Mesendoderm (in vitro differentiated cells): ENCODE measurements at places on chromosomes 6 and 20.

- no peak for DNase-seq
Measured at GRCh38 chr20:62780204-62780603, 16.1 kb upstream of the MRGBP start.

- DNase-seq, result peak; percentile 38
Measured at GRCh38 chr20:13302647-13303450, 81.8 kb downstream of the ISM1 start.

GRCh38 chr20:51569815-51570738 is 27.6 kb upstream of the NFATC2 start:
- DNase-seq, result no peak

DNA sequence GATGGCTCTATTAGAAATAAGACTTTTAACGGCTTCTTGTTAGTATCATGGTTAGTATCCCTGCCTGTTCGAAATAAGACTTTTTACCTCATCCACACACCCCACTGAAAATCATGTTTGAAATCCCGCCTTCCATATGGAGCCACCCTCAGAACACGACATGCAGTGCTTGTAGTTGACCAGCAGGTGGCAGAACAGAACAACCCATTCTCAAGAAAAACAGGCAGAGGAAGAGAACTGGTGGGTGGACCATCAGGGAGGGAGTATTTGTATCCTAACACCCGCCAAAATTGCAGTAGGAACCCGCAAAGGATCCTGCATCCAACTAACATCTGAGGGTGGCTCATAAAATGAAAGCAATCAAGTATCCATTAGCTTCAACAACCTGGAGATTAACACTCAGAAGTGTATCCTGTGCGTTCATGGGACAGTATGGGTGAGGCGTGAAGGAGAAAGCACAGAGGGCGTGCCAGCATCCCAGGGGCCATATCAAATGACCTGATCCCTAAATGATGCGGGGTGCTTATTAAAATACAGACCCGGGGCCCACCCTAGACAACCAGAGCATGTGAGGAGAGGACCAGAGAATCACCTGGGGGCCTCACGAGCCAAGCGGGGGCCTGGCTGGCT is 89.6 kb upstream of the NHSL1 start:
- peak; percentile 84 for DNase-seq

- no peak for DNase-seq
Measured at GRCh38 chr20:22566876-22567658, 17.3 kb downstream of the FOXA2 start.

DNA sequence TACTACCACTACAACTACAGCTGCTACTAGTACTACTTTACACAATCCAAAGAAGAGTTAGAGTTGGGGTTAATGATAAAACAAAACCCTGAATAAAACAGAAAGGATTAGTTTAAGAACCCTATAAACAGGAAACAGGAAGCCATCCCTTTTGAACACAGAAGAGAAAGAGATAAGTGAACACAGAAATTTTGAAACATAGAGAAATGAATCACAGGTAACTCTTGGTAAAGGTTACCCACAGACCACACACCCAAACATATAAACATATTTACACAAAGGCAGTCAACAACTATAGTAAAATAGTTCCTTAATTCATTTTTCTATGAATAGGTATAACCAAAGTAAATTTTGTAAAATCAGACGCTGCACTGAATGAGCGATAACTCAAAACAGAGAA is 98.1 kb downstream of the RNGTT start:
- DNase-seq, result no peak

GRCh38 chr20:37231947-37232630 is 29.5 kb downstream of the GHRH start:
- DNase-seq, result no peak

DNA sequence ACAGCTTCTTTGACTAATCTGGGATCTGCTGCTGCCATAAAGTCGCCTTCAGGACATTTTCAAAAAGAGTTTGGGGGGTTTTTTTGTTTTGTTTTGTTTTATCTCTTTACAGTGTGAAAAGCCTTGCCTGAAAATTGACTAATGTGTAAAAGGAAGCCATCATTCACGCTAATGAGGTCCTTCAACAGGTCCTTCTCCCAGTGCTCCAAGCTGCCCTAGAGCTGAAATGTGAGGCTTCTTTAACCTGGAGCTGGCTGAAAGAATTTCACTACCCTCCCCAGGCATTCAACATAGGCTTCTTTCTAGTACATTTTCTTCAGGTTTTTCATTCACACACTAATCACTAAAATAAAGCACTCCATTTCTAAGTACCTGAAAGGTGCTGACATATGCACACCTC is 145.1 kb upstream of the PRDM1 start:
- peak; percentile 44 for DNase-seq

DNA sequence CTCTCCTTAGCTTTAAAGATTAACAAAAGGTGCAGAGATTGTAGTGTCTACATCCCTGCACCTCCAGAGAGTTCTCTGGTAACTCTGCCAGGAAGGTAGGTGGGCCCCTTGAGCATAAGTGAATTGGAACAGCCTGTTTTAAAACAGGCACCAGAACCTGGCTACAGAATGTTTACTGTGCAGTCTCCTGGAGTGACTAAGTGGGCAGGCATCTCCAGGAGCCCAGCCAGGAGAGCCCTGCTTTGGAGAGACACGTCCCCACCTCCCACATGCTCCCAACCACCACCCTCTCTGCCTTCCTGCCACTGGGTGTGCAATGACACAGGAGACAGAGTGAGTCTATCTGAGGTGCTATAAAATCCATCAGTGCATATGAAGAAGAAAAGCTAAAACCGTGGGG is 110.3 kb upstream of the EYA4 start:
- peak; percentile 28 for DNase-seq
